ENCODE measurements at places on chromosomes 5 and 9.

- DNase-seq: no peak
Measured at GRCh38 chr5:72242796-72243475, 77.1 kb downstream of the MRPS27 start.

GRCh38 chr5:149273950-149274349, 2.3 kb downstream of the AFAP1L1 start:
- no peak for DNase-seq

GRCh38 chr5:171706736-171707441, 78.7 kb upstream of the SMIM23 start:
- no peak for DNase-seq

DNA sequence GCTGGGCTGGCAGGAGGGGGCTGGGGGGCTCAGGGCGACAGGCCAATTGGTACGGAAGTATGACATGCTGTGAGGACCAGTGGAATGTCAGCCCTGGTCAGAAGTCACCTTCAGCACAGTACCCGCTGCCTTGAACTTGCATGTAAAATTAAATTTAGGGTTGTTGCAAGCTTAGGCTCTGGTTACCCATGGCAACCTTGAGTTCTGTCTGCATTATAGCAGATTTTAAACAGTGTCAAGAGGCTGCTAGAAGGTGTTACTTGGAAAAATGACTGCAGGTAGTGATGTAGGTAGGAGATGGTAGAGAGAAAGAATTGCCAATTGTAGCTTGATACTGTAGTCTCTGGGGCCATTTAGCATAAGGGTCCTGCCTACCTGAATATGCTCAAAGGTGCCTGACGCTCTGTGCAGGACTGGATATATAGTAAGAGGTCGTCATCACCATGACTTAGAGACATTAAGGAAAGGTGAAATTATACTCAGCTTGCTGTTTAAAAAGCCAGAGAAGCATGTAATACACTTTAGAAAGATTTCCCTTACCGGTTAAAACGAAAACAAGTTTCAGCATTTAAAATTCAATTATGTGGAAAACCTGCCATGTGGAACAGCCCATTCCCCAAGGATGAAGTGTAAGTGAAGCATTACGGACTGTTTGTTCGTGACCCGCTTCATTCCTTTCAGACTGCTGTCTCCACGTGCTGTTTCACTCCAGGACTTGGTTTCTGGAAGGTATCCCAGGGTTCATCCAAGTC, 169.0 kb downstream of the PDZD2 start:
- DNase-seq: no peak

- DNase-seq: no peak
Measured at GRCh38 chr5:96763026-96763425, 44.7 kb downstream of the ERAP1 start.

DNA sequence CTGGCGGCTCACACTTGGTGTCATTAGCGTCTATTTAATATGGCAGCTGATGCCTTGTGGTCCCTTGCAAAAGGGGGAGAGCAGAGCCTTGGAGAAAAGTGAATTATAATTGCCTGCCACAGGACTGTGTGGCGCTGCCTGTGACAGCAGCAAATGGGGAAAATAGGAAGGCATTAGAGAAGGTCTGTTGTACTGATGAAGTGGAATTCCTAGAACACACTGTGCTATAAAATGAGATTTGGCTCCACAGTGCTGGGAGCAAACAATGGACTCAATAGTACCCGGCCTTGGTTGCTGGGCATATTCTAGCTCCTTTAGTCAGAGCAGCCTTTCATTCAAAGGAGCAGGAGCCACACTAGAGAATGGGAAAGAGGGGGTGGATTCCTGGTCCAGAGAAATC, 21.3 kb downstream of the SEMA6A start:
- DNase-seq: no peak

DNA sequence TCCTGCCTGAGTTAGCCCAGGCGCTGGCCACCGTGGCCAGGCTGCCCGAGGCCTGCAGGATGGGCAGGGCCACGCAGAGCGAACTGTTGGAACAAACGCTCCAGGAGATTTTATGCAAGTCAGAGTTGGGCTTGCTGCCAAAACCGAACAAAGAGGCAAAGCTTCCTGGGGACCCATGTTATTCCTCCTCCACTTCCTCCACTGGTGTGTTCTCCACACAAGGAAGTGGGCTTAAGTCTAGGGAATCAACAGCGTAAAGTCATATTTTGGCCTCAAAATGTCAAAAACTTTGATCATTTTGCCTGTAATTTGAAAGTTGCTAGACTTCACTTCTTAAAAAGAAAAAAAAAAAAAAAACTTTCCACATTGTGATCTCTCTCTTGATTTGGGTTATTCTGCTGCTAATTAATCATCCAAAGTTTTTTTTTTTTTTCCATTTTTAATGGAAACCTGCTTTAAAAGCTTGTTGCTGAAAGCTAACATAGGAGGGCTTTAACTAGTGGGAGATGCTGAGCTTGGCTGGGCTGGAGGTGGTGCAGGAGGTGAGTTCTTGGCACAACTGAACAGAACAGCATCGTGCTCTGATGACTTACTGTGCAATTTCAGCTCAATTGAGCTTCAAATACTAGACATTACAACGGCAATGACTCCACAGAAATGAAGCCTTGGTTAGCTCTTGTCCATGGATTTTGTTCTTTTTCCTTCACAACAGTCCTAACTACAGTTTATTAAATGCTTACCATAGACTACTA, 73.0 kb downstream of the PTPDC1 start:
- DNase-seq: no peak

- no peak for DNase-seq
Measured at GRCh38 chr5:172795318-172795977, 24.5 kb upstream of the DUSP1 start.

- no peak for DNase-seq
Measured at GRCh38 chr5:11143456-11144267, 382.6 kb upstream of the DAP start.

DNA sequence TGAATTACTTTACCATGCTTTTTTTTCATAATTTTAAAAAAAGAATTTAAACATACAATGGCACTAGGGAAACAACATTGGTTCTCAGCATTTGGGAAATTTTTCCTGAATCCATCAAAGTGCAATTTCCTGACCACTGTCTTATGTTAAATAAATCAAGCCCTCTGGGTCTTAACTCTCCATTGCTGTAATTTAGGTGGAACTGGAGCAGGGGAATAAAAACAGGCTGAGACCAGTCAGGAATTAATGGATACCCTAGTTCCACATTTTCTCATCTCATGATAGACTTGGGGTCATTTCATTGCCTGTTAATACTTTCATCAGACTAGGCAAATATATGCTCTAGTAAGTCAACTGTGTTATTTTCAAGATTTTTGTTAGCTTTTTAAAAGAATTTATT, 103.1 kb downstream of the FBN2 start:
- no peak for DNase-seq

DNA sequence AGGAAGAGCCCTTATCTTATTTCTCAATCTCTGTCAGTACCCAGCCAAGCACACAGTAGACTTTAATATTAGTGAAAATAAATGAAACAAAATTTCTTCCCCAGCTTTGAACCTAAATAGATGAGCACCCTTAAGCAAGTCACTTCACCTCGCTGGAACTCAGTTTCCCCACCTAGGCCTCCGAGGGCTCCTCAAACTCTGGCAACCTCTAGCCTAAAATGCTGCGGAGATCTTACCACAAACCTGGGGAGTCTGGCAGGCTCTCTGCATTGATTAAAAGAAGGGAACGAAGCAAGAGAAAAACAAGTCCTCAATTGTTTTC, 326 bp downstream of the RIGI start:
- no peak for DNase-seq

GRCh38 chr9:114072184-114073140, 5.6 kb downstream of the AMBP start:
- no peak for DNase-seq

- no peak for DNase-seq
Measured at GRCh38 chr5:153101235-153102180, 389.0 kb upstream of the GRIA1 start.

GRCh38 chr5:50441493-50441955, 436 bp upstream of the EMB start:
- DNase-seq: peak; percentile 24

DNA sequence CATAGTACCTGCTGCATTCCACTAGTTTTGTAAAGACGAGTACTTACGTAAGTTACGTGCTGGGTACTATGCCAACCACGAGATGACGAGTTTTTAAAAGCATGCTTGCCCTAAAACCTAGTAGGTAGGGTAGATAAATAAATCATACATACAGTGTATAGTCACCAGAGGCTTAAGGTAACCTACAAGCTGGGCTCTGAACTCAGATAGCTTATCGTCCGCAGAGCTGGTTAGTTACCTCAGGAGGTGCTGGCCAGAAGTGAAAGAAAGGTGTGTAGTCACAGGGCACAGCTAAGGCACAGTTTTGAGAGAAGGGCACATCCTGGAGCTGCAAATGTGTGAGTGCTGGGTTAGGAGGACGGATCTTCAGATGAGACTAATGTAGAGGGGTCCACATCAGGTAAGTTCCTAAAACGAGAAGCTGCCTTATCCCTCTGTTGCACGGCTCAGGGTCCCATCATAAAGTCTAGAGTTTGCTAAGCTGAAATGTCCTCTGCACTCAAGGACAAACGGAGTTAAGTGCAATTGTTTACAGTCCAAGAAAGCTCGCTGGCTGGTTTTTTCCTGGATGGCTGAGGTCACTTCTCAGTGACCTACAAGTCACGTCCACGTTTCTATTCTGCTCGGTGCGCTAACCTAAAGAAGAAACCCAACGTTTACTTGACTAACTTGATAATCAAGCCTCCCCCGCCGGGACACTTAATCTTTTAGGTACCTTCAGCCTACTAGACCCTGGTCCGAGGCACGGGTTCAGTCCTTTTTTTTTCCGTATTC, 1.1 kb upstream of the SNX24 start:
- no peak for DNase-seq

DNA sequence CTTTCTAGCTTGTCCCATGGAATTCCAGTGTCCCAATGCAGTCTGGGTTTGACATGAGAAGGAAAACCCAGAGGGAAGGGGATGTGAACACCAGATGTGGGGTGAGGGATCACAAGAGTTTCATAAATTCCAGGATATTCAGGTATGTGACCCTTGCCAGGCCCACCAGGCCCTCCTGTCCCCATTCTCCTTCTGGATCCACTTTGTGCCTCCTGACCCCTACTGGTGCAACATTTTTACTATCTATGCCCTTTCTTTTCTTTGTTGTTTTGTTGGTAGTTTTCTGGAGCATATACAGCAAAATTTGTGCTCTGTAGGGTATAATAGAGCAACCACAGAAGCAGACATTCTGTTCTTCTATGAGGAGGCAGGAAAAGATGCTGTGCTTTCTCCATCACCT, 597.0 kb upstream of the GRAMD2B start:
- DNase-seq: no peak

- no peak for DNase-seq
Measured at GRCh38 chr5:109829331-109829730, 139.6 kb downstream of the MAN2A1 start.

DNA sequence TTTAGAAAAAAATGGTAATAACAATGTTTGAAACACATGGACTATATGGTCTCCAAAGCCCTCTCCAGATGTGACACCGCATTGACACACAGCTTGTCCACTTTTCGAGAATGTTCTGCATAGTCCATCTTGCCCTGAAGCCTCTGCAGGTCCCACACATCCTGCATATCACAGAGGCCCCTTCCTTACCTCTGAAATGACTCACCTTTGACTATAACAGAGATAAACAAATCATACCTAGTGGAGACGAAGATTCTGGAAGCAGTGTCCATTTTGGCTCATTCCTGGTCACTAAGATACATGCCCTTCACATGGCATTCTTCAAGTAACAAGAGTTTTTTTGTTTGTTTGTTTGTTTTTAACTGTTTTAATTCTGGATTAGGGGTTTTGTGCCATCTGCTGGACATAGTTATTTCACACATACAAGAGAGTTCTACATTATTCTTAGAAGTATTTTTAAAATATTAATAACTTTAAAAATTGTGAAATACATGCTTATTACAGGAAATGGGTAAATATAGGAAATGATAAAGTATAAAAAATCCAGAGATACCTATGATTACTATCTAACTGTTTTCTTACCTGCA, 5.1 kb downstream of the ARL14EPL start:
- no peak for DNase-seq

DNA sequence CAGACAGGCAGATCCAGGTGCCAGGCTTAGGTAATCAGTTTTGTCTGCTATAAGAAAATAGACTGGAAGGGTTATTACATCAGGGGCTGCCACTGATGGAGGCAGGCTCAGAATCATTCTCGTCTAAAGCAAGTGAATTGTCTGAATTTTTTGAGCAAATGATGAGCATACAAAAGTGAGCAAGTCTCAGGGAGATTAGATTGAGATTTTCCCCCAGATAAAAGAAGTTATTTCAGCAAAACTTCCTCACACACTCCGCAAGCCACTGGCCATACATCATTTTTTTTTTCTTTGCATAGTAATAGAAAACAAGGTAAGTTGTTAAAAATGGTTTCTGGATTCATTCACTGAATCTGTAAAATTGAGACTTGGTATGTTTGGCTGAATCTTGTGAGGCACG, 52.9 kb downstream of the ZNF462 start:
- DNase-seq: no peak

DNA sequence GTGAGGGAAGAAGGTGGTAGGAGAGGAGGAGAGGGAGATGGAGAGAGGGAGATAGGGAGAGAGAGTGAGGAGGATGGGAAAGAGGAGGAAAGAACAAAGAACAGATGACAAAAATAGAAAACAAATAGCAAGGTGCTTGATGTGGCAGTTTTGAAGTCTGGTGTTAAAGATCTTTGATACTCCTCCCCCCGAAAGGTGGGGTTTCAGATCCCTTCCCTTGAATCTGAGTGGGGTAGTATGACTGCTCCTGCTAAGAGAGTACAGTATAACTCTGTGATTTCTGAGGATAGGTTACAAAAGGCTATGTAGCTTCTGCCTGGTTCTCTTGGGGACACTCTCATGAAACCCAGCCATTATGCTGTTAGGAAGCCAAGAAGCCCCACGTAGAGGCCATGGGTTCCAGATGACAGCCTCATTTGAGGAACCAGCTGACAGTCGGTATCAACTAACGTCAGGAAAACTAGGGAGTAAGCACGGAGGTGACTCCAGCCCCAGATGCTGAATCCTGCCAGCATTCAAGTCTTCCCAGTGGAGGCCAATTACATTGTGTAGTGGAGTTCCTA, 102.1 kb downstream of the FANCC start:
- no peak for DNase-seq

DNA sequence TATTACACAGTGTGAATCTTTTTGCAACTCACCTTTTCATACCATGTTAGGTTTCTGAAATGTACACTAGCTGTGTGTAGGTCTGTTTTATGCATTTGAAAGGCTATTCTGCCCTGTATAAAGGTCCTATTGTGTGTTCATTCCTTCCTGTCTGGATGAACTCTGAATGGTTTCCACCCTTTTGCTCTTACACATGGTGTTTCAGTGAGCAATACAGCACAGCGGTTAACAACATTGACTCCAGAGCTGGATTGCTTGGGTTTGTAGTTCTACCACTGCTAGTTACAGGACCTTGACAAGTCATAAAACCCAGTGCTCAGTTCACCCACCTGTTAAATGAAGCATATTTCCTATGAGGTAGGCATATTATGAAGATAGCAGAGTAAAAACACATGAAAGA, 331.6 kb downstream of the ADGRV1 start:
- DNase-seq: no peak

DNA sequence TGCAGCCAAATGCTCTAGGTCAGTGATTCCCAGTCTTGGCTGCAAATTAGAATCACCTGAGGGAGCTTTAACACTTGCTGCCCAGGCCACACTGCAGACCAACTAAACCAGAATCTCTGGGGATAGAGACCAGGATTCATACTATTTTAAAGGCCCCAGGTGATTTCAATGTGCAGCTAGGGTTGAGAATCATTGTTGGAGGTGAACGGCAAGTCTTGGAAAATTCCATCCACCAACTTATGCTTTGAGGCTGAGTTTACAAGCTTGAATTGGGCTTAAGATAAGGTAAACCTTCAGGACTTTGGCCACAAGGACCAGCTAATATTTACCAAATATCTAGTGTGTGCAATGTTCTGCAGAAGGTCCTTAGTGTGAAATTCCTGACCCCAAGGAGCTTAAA, 27.5 kb downstream of the SLIT3 start:
- DNase-seq: no peak

Data from Panc1 (cell line).